ENCODE measurements at places on chromosomes 11 and 22. TPM values are rescaled to one million over a fixed set of nuclear protein-coding genes. Genes with fewer than 3 reads are reported as not detected.

TH gene
- total RNA-seq, result not detected

PRG3 gene
- not detected for total RNA-seq

DKK3 gene
- total RNA-seq, result 35.0 TPM

DNA sequence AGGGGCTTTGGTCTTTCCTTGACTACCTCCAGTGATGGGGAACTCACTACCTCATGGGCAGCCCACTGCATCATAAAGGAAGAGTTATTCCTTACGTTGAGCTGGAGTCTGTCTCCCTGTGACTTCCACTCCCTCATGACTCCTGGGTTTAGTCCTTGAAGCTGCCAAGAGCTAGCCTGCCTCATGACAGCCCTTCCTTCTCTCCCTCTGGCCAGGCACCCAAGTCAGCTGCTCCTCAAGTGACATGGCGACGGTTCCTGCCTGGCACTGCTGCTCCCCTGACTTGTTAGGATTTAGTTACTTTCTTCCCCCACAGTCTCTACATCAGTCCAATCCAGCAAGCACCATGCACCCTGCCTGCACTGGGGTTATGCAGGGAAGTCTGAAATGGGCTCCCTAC lies 196.1 kb upstream of the TBCEL start:
- no peak overlapping the region for H3K4me3 ChIP-seq
- DNase-seq, result no peak
- no peaks in the 10 kb centered on the region for H3K36me3 ChIP-seq
- no peaks in the 10 kb centered on the region for H3K4me1 ChIP-seq
- peaks cover 44% of the 10 kb centered on the region for H3K27me3 ChIP-seq

- H3K27ac ChIP-seq, result peak overlapping the region; percentile 85
- H3K27me3 ChIP-seq, result no peaks in the 10 kb centered on the region
- H3K4me3 ChIP-seq, result peak overlapping the region; percentile 35
- no peaks in the 10 kb centered on the region for H3K36me3 ChIP-seq
Measured at GRCh38 chr11:119906376-119906775, 177.4 kb upstream of the NECTIN1 start.

DNA sequence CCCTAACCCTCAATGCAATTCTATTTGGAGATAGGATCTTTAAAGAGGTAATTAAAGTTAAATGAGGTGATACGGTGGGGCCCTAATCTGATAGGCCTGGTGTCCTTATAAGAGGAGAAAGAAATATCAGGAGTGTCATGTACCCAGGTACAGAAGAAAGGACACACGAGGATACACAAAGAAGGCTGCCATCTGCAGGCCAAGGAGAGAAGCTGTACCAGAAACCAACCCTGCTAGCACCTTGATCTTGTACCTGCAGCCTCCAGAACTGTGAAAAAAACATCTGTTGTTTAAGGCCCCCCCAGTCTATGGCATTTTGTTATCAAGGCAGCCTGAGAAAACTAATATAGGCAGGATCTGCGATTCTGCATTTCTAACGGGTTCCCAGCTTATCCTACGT lies 44.2 kb downstream of the FBXO7 start:
- no peak for DNase-seq
- H3K4me3 ChIP-seq, result no peak overlapping the region
- H3K27me3 ChIP-seq, result no peaks in the 10 kb centered on the region
- peaks cover 6% of the 10 kb centered on the region for H3K36me3 ChIP-seq
- H3K27ac ChIP-seq, result no peak overlapping the region

DNA sequence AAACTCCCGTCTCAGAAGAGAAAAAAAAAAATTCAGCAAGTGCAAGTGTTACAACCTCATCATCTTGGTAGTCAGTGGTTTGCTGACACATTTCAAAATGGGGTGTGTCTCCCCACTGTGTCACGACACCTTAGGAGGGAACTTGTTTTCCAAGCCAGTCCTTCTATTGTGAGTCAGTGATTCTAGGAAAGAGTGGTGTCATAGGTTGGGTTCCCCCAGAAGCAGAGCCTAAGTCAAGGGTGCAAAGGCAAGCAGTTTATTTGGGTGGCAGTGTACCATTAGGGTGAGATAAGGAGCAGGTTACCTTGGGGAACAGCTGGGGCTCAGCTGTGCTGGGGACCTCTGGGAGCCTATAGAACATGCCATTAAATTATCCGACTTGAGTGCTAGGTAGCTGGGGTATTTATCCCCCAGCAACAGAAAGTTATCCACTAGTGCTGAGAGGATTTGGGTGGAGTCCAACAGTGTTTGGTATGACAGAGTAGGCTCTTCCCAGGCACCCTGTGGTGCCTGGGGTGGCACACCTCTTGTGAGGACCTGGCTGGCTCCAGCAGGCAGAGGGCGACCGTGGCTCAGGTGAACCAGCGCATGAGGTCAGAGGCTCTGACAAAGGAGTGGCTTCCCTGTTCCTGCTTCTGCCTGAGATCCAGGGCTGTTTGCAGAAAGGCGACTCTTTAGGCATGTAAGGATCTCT lies 41.7 kb downstream of the KIAA1671 start:
- H3K4me3 ChIP-seq, result no peak overlapping the region
- H3K27me3 ChIP-seq, result no peaks in the 10 kb centered on the region
- H3K4me1 ChIP-seq, result peaks cover 17% of the 10 kb centered on the region

DNA sequence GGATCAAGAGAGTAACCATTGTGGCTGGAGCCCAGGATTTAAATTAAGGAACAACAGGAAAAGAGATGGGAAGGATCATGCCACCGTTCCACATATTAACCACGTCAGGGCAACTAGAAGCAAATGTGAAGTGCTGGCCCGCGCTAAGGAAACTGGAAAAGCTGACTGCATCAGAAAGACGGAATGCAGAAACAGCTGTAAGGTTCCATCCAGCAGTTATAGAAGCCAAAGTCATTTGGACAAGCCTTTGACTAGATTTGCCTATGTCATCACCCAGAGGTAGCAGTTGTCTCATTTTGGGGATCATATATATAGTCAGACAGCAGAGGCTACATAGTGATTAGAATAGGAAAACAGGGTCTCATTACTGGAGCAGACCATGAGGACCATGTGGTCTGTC lies 43.0 kb upstream of the CRTAM start:
- no peak overlapping the region for H3K4me3 ChIP-seq
- H3K4me1 ChIP-seq, result no peaks in the 10 kb centered on the region
- H3K36me3 ChIP-seq, result peaks cover 22% of the 10 kb centered on the region
- no peak overlapping the region for H3K27ac ChIP-seq
